ENCODE measurements at places on chromosomes 16 and 17.

- peak; percentile 46 for DNase-seq
These were observed 11.3 kb downstream of the RFFL start for GRCh38 chr17:35052241-35052610.

- peak; percentile 90 for DNase-seq
These were observed 45.1 kb downstream of the MYH11 start for GRCh38 chr16:15811481-15812400.

DNA sequence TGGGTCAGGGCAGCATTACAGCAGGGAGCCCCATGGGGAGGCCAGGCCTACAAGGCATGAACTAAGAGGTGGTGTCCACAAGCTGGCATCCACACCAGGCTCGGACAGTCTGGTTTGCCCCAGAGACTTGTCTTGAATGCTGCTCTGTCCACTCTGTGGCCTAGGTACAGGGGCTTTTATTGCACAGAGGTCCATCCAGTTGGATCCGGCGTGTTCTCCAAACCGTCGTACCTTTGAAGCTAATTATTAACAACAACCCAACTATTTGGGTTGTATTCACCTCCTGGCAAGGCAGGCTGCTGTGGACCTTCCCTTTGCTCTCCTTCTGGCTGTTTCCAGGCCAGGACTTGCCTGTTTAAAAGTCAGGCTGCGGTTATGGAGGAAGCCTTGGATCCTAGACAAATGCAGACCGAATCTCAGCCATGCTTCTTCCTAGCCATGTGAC lies 123.4 kb downstream of the CLEC16A start:
- no peak for DNase-seq

DNA sequence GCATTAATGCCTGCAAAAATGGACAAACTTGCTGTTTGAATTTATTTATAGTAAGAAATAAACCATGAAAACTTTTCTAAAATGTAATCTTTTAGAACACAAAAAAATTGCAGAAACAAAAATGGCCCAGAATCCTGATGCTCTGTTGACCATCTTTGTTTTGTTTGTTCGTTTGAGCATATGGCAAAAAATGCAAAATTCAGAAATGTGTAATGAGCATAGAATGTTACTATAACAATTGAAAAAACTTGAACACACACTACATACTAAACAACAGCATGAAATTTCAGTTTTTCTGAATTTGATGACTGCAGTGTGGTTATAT lies 1.1 kb upstream of the KPNA2 start:
- no peak for DNase-seq

- no peak for DNase-seq
These were observed 236.4 kb downstream of the BCAS3 start for GRCh38 chr17:60914078-60914477.
